Activated naive CD4-positive, alpha-beta T cell (primary cell): ENCODE measurements at places on chromosomes 4 and X.

GRCh38 chrX:85024562-85024961 is 20.9 kb downstream of the APOOL start:
- no peak for DNase-seq

- no peak for DNase-seq
These were observed 33.9 kb downstream of the NBDY start for GRCh38 chrX:56762707-56763555.

GRCh38 chr4:165461159-165461821 is 82.5 kb downstream of the CPE start:
- DNase-seq = no peak

GRCh38 chrX:10597871-10598270 is 22.5 kb downstream of the MID1 start:
- DNase-seq = no peak

GRCh38 chrX:125293850-125294780 is 25.6 kb upstream of the TEX13C start:
- no peak for DNase-seq

- DNase-seq = no peak
These were observed 4.6 kb upstream of the KANTR start for GRCh38 chrX:53089224-53089842.

DNA sequence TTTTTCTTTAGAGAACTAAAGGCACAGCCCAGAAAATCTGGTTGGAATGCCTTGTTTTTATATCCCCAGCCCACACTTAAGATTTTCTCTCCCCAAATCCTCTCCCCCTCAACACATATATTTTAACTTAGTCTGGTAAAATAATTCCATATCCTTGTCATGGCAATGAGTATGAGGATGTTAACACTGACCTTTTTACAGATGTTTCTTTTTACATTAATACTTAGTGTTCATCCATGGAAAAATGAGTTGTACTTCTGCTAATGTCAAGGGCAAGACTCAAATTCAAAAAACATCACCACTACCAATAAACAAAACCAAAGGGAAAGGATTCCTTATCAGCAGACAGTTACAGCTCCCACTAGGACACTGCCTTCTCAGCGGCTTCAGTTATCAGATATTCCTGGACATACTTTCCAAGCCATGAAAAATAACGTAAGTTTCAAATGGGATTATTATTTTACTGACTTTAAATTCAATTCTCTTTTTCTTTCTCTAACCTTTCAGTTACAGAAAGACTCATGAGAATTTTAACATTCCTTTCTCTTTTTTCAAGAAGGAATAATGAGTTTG is 83.3 kb downstream of the RASL11B start:
- DNase-seq = no peak

GRCh38 chrX:81377329-81377728 is 175.4 kb downstream of the SH3BGRL start:
- DNase-seq = no peak

DNA sequence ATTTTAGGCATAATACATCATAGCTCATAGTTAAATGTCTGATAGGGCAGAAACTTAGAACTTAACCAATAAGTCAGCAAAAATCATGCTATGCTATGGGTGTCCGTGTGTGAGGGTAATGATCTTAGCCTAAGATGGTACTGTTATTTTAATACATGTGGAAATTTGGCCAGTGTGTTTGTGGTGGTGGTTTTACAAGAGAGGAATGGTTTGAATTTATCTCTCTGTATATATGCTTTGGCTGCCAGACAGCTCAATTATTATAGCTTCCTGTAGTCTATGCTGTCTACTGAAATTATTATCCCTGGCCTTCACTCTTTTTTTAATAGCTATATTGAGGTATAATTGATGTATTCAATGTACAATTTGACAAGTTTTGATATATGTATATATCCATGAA is 21.3 kb downstream of the ZNF330 start:
- DNase-seq = no peak

DNA sequence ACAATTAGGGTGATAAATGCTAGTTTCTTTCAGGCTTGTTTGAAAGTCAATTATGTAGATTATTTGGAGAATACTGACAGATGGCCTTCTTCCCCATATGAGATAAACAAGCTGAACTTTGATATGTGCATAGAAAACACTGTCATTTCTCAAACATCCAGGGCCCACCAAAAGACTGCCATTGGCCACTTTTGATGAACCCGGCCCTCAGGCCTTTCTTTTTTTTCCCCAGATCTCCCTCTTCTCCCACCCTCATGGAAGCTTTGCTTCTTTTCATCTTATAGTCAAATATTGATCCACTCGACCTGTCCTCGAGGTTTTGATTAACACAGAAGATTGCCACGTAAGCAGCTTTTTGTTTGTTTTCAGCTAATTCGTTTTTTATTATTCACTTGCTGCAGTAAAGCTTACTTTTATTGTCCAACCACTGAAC is 377.4 kb downstream of the SMARCA1 start:
- no peak for DNase-seq
